ENCODE measurements at places on chromosomes 2 and 18.

- no peak for DNase-seq
These were observed 35.7 kb downstream of the NRP2 start for GRCh38 chr2:205717999-205718398.

DNA sequence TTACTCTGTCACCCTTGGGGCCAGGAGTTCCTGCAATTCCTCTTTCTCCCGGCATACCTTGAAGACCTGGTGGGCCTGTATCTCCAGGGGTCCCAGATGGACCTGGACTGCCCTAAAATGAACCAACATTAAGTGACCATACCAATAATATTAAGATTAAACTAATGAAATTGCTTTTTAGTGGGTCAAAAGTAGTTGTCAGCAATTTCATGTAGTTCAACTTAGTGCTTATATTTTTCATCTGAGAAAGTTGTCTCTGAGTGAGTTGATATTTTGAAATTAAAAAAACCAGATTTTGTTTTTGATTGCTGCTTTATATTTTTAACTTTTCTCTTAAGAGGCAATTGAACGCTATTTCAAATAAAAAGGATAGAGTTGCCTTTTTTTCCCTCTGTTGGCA is 83.1 kb downstream of the COL3A1 start:
- DNase-seq = no peak

DNA sequence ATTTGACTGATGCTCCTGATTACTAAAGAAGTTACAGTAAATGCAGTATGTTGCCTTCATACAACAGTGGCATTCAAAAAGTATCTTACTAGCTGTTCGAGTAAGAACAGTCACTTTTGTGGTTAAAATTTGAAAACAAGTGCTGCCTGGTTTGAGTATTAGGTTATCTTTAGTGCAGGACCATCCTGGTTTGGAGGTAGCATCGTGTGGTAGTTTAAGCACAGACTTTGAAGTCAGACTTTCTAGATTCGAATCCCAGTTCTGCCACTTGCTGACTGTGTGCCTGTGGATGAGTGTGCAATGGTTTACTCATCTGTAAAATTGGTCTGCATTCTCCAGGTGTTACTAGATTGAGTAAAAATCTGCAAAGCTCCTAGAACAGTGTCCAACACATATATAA is 96.8 kb downstream of the SGPP2 start:
- no peak for DNase-seq

- peak; percentile 31 for DNase-seq
These were observed 68.0 kb downstream of the RBMS1 start for GRCh38 chr2:160425434-160426151.

- no peak for DNase-seq
These were observed 72.7 kb upstream of the MAP3K20 start for GRCh38 chr2:173002751-173003541.

GRCh38 chr2:2639251-2640139 is 308.4 kb upstream of the MYT1L start:
- no peak for DNase-seq
